ENCODE measurements at places on chromosomes 1 and 21. TPM values are rescaled to one million over a fixed set of nuclear protein-coding genes. Genes with fewer than 3 reads are reported as not detected.

DNA sequence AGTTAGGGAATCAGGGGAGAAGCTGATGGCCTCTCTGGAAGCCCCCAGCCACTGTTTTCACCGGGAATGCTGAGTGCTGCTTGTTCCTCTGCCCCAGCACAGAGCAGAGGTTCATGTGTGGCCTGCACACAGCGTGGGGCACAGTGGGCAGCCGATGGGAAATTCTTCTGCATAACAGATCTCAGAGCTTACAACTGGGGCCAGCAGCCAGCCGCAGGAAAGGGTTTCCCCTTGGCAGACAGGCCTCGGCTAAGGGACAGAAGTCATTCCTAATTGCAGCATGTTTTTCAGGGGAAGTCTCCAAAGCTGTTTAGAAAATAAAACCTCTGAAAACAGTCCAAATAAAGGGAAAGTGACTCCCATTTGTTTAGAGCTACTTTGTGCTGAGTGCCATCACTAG is 22.6 kb downstream of the HMGB4 start:
- DNase-seq = no peak

- no peak for DNase-seq
Measured at GRCh38 chr1:9905010-9905409, 5.1 kb downstream of the CTNNBIP1 start.

GRCh38 chr1:224287714-224288113 is 42.3 kb downstream of the NVL start:
- DNase-seq = no peak

DNA sequence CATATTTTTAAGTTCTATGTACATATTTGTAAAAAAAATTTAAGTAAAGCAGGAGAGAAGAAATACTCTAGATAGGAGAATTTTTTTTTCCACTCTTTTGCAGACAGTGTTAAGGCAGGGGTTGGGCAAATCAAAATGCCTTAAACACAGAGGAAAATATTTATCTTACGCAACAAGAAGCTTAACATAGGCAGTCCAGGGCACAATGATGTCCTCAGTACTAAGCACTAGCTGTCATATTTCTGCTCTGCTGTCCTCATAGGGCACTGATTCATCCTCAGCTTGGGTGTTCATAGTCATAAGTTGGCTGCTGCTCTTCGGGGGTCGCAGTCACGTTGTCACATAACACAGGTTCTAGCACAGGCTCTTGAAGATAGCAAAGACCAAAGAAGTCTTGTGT is 247.4 kb downstream of the PTBP2 start:
- no peak for DNase-seq

DNA sequence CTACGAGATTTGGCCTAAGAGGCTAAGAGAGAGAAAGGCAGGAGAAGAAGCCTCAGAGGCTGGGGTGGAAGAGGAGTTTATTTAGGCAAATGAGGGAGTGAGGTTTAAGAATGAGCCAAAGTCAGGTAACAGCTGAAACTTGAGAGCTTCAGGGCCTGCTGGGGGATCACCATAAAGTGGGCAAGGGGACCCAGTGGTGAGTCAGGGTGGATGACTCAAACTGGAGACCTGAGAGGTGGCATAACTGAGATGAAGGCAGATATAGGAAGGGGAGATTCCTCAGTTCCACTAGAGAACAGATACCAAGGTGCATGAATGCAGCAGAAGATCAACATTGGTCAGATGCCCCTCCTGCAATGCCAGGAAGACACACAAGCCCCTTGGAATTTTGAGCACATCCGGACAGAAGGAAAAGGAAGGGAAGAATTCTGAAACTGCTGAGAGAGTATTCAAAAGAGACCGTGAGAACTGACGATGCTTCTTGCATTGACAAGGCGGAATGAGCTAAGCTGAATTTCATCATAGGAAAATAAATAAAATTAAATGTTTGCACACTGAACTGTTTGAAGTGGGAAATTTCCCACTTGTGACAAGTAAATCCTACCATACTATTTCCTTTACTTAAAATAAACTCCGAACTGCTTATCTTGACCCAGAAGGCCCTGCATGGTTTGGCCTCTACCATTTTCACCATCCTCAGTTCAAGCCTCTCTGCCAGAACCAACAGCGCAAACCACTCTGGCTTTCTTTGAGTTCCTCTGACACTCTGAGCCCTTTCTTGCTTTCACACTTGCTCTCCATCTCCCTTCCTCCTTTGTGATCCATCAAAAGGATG is 94.1 kb downstream of the NMNAT2 start:
- no peak for DNase-seq

GRCh38 chr1:39898648-39899603 is 2.8 kb downstream of the MYCL start:
- DNase-seq = no peak

DNA sequence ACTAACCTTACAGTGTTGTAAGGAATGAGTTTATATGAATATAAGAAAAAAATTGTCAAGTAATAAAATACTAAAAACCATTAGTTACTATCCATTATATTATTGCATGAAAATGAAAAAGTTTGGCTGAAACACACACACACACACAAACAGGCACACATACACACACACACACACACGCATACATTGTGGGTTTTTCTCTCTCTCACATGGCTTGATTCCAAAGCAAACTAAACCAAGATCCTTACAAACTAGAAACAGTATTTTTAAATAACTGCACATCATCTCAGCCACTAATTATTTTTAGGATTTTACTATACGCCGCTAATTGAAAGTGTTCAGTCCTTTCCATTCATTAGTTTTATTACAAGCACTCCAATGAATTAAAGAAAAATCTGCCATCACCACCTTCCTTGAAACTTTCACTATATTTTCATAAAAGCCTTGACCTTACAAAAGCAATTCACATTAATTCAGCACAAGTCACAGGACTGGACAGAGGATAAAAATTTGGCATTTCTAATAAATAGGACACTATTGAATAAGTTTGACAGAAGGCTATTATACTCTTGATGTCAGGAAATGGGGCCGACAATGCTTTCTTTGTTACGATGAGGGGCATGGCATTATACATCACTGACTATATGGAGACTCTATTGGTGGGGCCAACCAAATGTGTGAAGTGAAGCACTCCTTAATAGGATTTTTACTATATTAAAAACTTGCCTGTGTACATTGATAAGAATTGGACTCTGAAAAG is 187.0 kb upstream of the ESRRG start:
- DNase-seq = no peak

DNA sequence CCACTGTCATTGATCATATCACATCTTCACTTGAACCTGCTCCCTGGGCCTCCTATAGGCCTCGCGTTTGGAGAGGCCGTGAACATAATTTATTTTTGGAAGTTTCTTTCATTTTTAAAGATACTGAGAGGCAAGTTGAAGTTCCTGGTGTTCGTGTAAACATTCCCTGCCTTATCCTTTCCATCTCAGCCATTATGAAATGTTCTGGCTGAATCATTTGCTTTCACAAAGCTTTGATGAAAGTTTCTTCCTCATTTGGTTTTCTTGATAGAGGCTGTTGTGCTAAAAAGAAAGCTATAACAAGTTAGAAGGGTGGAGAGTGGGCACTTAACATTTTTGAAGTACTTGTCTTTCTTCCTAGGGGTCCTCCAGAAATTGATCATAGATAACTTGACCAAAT is 15.5 kb downstream of the CAMTA1 start:
- no peak for DNase-seq

DNA sequence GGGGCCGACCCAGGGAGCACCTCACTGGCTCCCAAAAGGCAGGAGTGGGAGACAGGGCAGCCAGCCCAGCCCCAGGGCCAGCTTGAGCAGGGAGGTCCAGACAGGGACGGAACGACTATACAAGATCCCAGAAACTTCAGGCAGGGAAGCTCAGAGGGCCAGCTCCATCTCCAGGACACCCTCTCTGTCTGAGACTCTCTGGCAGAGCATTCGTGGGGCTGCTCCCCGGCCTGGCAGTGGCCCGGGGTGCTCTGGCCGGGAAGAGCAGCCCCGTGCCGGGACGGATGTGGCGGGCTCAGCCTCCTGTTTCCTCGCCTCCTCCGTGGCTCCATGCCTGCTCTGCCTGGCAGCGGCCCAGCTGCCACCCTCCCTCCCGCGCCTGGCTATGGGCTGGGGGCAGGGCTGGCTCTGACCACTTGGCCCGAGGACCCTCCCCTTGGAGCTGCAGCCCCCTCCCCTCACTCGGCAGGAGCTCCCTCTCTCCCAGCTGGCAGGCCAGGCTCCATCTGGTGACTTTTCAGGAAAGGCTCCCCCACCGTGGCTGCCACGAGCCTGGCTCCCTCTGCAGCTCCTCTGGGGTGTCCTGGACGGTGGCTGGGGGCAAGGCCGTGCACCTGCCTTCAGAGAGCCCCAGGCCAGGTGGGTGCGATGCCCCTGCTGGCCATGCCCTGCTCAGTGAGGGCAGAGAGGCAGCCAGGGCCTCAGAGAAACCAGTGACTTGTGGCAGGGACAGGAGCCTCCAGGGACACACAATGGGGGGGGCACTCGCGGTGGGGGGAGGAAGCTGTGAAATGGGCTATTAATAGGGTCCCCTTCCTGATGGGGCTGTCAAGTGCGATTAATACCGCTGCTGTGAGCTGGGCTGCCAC is 5.6 kb upstream of the PLCH2 start:
- DNase-seq = no peak

- DNase-seq = no peak
Measured at GRCh38 chr1:59238333-59238934, 58.5 kb upstream of the FGGY start.

GRCh38 chr1:111332190-111332589 is 41.5 kb downstream of the CHIA start:
- DNase-seq = no peak

GRCh38 chr1:116377541-116378529 is 4.8 kb downstream of the ATP1A1 start:
- no peak for DNase-seq

DNA sequence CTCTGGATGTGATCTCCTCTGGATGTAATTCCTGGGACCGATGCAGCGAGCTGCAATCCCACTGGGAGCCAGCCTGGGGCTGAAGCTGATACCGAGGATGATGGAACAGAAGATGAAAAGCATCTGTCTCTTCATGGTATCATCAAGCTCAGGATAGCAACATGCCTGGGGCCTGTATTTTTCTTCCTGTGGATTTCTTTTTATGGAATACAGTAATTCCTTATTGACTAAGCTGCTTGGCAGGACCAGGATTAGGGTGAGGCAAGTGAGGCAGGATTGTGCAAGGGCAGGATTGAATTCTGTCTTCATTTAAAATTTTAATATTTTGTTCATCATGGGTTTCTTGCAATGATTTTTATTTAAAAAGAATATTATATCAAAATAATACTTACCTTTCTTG is 86.6 kb downstream of the SLC25A24 start:
- no peak for DNase-seq

- DNase-seq = no peak
Measured at GRCh38 chr1:203764105-203765028, 616 bp upstream of the LAX1 start.

DNA sequence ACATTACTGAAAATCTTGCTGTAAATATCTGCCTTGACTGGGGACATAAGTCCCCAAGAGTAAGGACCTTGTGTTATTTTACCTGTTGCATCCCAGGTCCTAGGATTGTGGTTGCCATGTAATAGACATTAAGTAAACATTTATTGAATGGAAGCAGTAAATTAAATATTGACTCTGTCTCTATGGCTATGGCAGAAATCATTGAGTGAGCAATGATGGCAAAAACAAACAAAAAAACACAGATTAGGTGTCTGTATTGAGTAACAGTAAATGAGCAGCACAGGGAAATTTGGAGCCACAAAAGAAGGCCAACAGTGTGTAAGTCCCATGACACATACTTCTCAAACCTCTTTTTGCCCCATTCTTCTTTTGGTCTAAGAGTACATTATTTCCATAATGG is 240.4 kb downstream of the NFIA start:
- no peak for DNase-seq

- DNase-seq = no peak
Measured at GRCh38 chr1:46526691-46527291, 24.7 kb downstream of the KNCN start.

DNA sequence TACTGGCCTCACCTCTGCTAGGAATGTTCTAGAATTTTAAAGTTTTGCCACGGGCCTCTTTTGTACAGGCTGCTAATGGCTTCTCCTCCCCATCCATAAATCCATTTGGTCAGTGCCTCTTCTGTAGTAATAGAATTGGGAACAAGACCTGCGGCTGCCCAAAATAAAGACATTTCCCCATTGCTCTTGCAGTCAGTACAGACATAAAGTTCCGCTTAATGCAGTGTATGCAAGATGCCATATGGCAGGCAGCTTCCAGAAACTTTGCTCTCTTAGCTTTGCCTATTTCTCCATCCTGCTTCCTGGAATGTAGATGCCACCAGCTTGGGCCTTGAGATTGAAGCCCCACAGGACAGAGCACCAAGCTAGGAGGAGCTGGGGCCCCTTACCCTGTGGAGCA is 3.7 kb upstream of the SLC2A5 start:
- DNase-seq = no peak

- DNase-seq = no peak
Measured at GRCh38 chr1:248111157-248111556, 16.2 kb downstream of the OR2L13 start.

DNA sequence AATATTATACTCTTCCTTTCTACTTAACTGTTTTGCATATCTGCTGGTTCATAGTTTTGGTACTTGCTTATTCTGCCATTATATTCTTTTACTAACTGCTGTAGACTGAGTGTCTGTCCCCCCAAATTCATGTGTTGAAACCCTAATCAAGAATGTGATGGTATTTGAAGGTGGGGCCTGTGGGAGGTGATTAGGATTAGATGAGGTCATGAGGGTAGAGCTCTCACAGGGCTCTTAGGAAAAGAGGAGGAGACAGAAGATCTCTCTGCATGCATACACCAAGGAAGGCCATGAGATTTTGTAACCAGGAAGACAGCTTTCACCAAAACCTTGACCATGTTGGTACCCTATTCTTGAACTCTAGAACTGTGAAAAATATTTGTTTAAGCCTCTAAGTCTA is 354.1 kb upstream of the B3GALT2 start:
- DNase-seq = no peak

GRCh38 chr1:41682845-41683625 is 198.6 kb upstream of the EDN2 start:
- peak; percentile 9 for DNase-seq

- DNase-seq = no peak
Measured at GRCh38 chr21:15094706-15095105, 29.9 kb upstream of the NRIP1 start.

- no peak for DNase-seq
Measured at GRCh38 chr1:88566615-88567387, 117.3 kb upstream of the PKN2 start.

DNA sequence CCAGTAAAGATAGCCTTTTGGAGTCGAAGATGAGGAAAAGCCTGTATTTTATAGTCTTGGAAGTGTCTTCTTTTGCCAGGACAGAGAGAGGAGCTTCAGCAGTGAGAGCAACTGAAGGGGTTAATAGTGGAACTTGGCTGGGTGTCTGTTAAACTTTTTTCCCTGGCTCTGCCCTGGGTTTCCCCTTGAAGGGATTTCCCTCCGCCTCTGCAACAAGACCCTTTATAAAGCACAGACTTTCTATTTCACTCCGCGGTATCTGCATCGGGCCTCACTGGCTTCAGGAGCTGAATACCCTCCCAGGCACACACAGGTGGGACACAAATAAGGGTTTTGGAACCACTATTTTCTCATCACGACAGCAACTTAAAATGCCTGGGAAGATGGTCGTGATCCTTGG is at the start of gene VCAM1:
TSS of gene VCAM1 (plus strand) at position 253 of the 400 bp plus-strand sequence. CDS start at position 372, 119 bp downstream.
- DNase-seq = no peak

- DNase-seq = no peak
Measured at GRCh38 chr21:28066596-28067387, 925.9 kb downstream of the LTN1 start.

PI4KB gene
- polyA plus RNA-seq = 30.8 TPM

HORMAD1 gene
- 1.8 TPM for polyA plus RNA-seq

CENPF gene
- polyA plus RNA-seq = 1.2 TPM

MYCBP gene
- polyA plus RNA-seq = 14.5 TPM

DISC1 gene
- polyA plus RNA-seq = 1.4 TPM

ACBD6 gene
- polyA plus RNA-seq = 30.2 TPM

CR1L gene
- polyA plus RNA-seq = 1.6 TPM

APOBEC4 gene
- not detected for polyA plus RNA-seq

SLC35F3 gene
- polyA plus RNA-seq = 0.08 TPM

LSS gene
- polyA plus RNA-seq = 9.8 TPM

AUNIP gene
- 0.38 TPM for polyA plus RNA-seq

Measured in spleen (tissue), 13 donors.